ENCODE measurements at places on chromosomes 6 and 20. TPM values are rescaled to one million over a fixed set of nuclear protein-coding genes. Genes with fewer than 3 reads are reported as not detected.

- DNase-seq: no peak
These were observed 136.2 kb downstream of the HIVEP1 start for GRCh38 chr6:12148317-12148801.

- DNase-seq: no peak
These were observed 9.2 kb upstream of the L3MBTL3 start for GRCh38 chr6:130009146-130009545.

DNA sequence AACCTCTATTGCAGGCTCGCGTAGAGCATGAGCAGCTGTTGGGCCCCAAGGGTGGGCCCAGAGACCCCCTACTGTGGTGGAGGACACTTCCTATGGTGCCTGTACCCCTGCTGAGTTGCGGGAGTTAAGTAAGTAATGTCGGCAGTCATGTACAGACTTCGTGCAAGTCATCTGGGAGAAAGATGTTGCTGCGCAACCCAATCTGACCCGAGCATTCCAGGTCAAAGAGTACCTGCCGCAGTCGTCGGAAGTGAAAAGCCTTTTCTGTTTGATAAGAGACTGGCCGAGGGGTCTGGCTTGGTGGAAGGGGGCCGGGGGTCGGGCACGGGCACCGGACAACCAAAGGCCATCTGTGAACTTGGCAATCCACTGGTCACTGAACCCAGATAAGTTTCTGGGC lies 44.3 kb downstream of the OR2B6 start:
- no peak for DNase-seq

The WFDC10B gene
- not detected for total RNA-seq

DNA sequence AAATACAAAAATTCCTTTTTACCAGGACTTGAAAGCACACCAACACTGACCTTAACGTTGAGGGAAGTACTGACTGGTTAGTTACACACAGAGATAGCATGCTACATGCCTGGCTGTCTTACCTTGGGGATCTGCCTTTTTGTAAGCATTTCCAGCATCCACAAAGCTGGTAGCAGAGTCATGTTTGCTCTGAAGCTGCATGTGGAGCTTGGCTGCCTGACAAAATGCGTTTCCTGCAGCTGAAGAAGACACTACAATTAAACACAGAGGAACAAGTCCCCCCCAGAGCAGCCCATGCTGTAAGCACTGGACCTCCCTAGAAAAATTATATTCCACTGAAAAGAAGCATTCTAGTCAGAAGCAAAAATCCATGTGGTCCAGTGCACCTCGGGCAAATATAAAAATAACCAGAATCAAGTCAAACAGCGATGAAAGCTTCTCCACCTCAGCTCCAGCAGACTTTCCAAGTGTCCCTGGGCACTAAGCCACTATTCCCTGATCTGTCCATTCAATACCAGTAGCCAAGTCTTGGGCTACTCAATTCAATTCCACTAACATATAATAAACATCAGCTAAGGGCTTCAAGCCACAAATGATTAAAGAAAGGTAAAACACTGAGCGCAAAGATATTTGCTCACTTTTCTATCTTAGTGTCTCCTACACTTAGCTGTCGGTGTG lies 24.2 kb downstream of the NAPB start:
- DNase-seq: no peak

DNA sequence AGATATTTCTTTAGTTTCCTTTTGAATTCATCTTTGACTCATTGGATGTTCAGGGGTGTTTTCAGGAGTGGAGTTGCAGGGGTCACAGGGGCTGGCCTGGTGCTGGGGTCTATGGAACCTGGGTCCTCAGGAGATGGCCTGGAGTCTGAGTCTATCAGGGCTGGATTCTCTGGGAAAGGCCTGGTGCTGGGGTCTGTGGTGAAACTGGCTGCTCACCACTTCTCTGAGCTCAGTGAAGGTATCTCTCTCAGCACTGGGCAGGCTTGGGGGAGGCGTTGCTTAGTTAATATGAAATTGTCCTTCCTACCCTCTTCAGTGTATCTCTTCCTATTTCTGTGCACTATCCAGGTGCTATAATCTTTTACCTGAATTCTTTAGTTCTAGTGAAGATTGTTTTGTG lies 83.1 kb upstream of the SLC24A3 start:
- no peak for DNase-seq

DNA sequence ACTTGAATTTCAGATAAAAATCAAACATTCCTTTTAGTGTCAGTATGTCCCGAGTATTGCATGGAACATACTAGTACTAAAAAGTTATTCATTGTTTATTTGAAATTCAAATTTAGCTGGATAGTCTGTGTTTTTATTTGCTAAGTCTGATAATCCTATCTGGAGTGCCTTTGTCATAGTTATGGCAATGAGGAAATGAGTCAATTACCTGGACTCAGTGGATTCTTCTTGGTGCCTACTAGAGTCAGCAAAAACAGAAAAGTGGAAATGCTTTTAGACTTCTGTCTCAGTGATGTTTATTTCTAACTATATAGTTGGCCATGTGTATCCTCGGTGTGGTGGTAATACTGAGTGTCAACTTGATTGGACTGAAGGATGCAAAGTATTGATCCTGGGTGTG lies 121.3 kb upstream of the EEF1E1 start:
- DNase-seq: no peak

- DNase-seq: no peak
These were observed 47.4 kb upstream of the OLIG3 start for GRCh38 chr6:137541534-137542063.

DNA sequence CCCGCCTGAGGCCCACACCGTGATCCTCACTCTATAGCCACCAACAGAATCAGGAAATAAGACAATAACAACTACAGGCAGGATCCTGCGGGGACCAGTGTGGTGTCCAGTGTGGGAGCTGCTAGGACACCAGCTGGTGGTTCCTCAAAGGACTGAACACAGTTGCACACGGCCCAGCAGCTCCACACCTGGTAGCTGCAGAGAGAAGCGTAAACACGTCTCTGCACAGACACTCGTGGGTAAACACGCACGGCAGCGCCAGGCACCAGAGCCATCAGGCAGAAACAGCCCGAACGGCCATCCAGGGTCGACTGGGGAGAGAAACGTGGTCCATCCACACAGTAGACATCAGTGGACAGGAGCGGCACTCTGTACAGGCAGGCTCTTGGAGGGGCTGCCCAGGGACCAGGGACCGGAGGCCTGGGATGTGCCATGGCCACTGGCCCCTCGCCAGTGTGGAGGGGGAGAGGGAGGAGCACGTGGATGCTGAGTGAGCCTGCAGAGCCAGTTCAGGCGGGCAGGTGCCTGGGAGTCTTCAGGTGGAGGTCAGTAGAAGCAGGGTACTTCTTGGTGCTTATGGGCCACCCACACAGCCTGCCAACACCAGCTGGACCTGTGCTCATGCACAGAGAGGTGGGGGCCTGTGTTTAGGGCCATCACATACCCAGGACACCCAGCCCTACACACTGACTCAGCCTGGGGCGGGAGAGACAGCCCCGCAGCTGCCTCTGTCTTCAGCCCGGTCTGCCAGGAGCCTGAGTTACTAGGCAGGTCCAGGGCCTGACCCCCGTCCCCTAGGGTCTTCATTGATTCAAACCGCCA lies 7.4 kb upstream of the LAMA5 start:
- DNase-seq: no peak
